ENCODE measurements at places on chromosomes 11 and 22. TPM values are rescaled to one million over a fixed set of nuclear protein-coding genes. Genes with fewer than 3 reads are reported as not detected.

The TSPAN32 gene
- 17.6 TPM for total RNA-seq

DNA sequence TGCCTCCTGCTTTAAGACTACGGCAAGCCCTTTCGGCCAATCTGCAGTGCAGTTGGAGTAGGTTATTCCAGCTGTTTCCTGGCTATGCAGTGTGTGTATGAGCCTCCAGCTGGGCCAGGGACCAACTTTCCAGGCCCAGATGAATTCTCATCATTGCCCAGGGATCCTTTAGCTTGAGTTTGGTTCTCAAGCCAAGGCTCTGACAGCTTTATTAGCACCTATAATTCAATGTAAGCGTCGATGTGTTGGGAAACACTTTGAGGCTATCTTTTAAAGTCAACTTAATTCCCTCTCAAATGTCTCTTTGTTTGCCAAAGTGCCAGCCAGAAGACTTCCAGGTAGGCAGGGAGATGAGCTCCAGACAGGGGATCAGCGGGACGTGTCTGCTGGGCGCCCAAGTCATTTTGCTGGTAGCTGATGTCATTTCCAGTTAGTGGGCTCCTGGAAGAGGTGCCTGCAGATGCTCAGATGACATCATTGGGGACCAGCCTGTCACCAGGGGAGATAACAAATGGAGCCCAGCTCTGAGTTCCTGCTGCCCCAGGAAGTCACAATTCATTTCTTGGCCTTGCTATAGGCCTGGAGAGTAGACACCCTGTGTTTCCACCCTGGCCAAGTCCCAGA, 520.4 kb downstream of the SOX6 start:
- no peak for DNase-seq

The OR4A16 gene
- total RNA-seq = not detected

The OR8A1 gene
- total RNA-seq = not detected

The ME3 gene
- total RNA-seq = 13.9 TPM

The CADM1 gene
- total RNA-seq = 14.9 TPM

The ADAMTS8 gene
- total RNA-seq = not detected

The RNF215 gene
- 18.6 TPM for total RNA-seq

GRCh38 chr11:86625544-86625943, 46.9 kb downstream of the ME3 start:
- no peak for DNase-seq

DNA sequence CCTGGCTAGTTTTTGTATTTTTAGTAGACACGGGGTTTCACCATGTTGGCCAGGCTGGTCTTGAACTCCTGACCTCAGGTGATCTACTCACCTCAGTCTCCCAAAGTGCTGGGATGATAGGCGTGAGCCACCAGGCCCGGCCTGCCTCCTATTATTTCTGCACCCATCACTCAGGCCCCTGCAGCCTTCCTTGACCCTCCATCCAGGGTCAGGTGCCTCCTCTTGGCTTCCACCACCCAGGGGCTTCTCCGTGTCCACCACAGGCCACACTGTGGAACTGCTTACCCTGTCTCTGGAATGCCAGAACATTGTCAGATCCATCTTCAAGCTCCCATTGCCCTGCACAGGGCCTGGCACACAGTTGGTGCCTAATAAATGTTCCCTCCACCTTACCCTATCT, 75.4 kb upstream of the RTL6 start:
- no peak for DNase-seq

DNA sequence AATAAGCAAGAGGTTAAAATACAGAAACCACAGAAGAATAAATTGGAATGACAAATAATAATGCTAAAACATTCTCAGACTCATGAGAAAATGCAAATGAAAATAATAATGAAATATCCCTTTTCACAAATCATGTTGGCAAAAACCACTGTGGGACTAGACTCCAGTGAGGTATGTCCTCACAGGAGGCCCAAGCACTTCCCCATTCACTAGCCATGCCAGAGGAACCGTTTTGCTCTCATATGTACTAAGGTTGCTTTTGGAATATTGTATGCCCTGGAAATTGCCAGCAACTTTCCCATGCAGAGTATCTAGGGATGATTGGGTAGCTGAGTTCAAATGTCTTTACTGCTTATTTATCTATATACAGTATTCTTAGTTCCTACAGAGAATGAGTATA, 106.2 kb upstream of the CHORDC1 start:
- DNase-seq = no peak
